ENCODE measurements at places on chromosomes 6 and 20.

GRCh38 chr6:52539607-52540006 lies 37.3 kb downstream of the TRAM2 start:
- DNase-seq, result no peak

DNA sequence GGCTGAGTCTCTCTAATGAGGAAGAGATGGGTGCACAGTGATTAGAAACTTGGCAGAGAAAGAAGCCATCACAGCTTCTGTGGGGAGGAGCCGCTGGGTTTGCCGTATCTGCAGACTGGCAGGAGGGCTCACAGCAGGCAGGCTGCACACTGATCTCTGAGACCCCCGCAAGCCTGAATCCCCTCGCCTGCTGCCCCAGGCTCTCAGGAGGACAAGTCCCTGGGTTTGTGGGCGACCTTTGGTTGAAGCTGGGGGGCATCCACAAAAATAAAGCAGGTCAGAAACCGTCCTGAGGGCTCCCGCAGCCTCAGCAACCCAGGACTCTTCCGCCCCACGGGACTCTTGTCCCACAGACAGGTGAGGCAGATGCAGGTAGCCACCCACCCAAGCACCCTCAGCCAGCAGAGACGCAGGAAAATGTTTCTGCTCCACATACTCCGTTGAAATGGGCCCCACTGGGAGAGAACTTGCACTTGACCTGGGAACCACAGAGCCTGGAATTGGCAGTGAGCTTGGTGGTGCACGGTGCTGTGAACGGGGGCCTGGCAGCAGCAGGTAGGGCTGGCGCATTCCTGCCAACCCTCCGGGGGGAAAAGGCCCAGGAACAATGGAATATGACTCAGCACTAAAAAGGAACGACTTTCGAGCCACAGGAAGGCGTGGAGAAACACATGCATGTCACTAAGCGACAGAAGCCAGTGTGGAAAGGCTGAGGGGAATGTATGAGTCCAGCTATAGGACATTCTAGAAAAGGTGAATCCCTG lies 89.9 kb downstream of the YTHDF1 start:
- DNase-seq, result no peak

GRCh38 chr6:86217906-86218305 lies 575.2 kb upstream of the SYNCRIP start:
- DNase-seq, result no peak

DNA sequence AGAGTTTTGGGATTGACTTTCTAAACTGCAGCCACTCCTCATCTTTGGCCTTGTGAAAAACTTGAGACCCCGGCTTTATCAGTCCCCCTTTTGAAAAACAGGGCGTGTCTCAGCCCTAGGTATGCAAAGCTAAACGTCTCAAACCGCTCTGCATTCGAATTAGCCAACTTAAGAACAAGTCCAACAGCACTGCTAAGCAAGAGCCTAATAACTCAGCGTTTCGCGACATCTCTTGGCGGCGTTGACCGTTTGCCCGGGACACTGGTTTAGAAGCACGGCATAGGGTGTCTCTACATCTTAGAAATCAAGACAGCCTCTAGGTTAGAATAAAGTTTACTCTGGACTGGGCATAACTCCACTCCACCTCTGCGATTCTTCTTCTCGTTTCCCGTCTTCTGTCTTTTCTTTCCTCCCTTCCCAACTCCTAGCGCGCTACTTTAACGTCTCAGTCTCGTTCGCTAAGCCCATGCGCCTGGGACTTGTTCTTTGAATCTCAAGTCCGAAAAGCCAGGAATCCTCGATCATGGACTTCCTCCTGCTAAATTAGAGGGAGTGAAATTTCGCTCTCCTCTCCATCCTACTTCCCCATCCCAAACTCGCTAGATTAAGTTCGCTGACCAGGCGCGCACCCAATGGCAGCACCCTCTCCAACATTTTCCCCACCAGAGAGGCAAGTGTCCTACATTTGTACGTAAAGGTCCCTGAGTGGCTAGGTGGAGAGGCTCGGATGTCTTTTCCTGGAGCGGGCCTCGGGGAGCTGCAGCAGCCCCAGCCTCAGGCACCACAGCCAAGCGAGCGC lies 10.5 kb upstream of the TFAP2A start:
- no peak for DNase-seq

- DNase-seq, result no peak
Measured at GRCh38 chr6:83815631-83816272, 37.4 kb upstream of the RIPPLY2 start.
